ENCODE measurements at places on chromosomes 1 and 21. TPM values are rescaled to one million over a fixed set of nuclear protein-coding genes. Genes with fewer than 3 reads are reported as not detected.

The CRYBG2 gene
- 52.9 TPM for total RNA-seq

The C1orf56 gene
- 3.5 TPM for total RNA-seq

The RER1 gene
- total RNA-seq = 67.4 TPM

DNA sequence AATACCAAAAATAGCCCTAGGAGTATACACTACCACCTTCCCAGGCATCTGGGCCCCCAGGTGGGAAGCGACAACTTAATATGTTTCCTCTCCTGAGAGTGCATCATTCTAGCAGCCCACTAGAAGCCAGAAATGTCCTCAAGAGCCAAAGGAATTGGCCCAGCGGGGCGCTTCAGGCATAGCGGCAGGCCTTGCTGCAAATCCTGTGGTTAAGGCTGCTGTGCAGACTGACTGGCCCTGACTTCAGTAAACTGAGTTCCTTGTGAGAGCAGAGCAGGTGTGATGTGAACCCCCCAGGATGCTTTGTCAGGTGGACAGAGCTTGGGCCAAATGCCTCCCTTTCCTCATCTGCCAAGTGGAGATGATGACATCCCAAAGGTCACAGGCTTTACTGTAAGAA is 29.7 kb upstream of the LDLRAP1 start:
- peak; percentile 52 for DNase-seq

DNA sequence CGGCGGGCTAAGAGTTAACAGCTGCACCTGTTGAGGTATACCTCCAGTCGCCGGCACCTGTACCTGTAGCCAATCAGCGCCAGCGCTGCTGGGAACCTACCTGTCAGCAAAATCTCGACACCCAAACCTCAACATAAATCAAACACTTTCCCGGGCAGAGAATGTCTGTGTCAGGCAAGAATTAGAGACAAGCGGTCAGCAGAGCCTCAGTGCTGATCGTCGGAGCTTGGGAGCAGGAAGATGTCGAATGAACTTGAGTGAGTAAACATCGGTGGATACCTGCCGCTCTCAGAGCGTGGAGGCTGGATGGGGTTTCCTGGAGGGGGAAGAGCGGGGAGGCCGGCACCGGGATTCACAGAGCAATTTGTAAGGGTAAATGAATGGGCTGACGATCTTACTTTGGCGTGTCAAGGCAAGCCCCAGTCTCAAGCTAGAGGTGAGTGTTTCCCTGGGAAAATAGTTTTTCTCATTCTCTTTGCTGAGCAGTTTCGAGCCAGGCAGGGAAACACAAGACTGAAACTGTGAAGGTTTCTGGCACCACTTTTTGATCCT is at the start of gene GRHL3:
Gene GRHL3 (plus strand): TSS at position 46 of the 552 bp plus-strand sequence. CDS start 195 bp downstream, at position 241.
- DNase-seq = peak; percentile 53

GRCh38 chr1:56061824-56062223 is 517.5 kb downstream of the PLPP3 start:
- no peak for DNase-seq

GRCh38 chr21:28455253-28455600 is 537.5 kb downstream of the LTN1 start:
- no peak for DNase-seq

GRCh38 chr1:150548632-150549495 is at the start of gene ADAMTSL4:
ADAMTSL4 (plus strand) TSS chr1:150549408; CDS start chr1:150552289, 2,881 bp downstream.
- DNase-seq = no peak

DNA sequence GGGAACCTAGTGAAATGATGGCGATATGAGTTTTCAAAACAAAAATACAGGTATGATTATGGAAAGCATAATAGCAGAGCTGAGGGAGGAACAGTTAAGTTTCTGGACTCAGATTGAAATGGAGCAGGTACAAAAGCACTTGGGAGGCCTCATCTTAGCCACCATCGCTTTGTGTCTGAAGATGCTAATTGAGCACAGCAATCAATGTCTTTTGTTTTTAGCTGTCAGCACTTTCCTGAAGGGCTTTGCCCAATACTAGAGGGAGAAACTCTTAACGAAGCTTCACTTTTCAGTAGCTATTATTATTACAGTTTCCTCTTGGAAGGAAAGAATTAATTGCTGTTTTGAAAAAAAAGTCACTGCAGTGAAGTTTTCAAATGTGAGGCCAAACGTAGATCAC is 348.7 kb downstream of the RWDD3 start:
- no peak for DNase-seq

GRCh38 chr1:179770887-179771502 is 27.9 kb downstream of the FAM163A start:
- peak; percentile 43 for DNase-seq

GRCh38 chr1:1627261-1627828 is 4.6 kb upstream of the MMP23B start:
- DNase-seq = no peak

GRCh38 chr1:205440476-205441317 is 15.1 kb downstream of the BLACAT1 start:
- no peak for DNase-seq

DNA sequence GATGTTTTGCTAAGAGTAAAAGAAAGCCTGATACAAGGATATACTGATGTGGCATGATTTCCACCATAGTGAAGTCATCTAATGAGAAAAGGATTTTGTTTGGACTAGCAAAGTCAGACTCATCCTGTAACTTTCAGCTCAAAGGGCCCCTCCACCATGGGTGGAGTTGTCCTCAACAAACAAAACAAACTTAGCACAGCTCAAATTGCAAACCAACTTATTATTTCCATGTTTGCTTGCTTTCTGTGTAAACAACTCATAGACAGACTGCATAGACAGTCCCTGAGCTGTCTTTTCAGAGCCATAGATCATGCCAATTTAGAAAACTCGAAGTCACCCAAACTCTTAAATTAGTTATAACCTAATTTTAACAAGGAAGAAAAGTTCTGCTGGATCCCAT is 69.4 kb upstream of the VAV3 start:
- no peak for DNase-seq
